Naive B cell (primary cell): ENCODE measurements at places on chromosomes 12 and 14. TPM values are rescaled to one million over a fixed set of nuclear protein-coding genes. Genes with fewer than 3 reads are reported as not detected.

NELL2 gene
- 0.49 TPM for polyA plus RNA-seq

DNA sequence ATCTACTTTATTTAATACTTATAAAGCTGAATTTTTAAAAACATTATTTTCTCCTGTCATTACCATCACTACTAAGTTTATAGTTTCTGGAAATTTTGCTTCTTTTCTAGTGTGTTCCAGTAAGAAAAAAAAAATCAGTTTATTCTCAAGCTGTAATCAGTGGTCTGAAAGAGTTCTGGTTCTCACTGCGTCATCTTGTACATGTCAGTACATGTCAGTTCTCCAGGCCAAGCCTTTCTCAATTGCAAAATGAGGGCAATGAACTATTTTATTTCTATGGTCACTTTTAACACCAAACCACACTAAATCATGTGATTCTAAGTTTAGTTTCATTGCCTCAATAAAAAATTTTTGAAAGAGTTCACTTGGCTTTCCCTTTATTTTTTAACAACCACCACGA lies 468.9 kb upstream of the LRFN5 start:
- no peak overlapping the region for H3K4me3 ChIP-seq
- H3K27me3 ChIP-seq: no peaks in the 10 kb centered on the region
- no peaks in the 10 kb centered on the region for H3K36me3 ChIP-seq
- H3K4me1 ChIP-seq: no peaks in the 10 kb centered on the region
- H3K27ac ChIP-seq: no peak overlapping the region
- DNase-seq: no peak

GRCh38 chr14:75989134-75989533 lies 3.6 kb downstream of the IFT43 start:
- H3K4me3 ChIP-seq: no peak overlapping the region
- DNase-seq: no peak
- no peak overlapping the region for H3K27ac ChIP-seq
- peaks cover 21% of the 10 kb centered on the region for H3K4me1 ChIP-seq

CFAP54 gene
- polyA plus RNA-seq: not detected

GRCh38 chr14:99649219-99649618 lies 4.3 kb downstream of the HHIPL1 start:
- H3K36me3 ChIP-seq: no peaks in the 10 kb centered on the region
- H3K4me1 ChIP-seq: peaks cover under 1% of the 10 kb centered on the region
- H3K27ac ChIP-seq: peak overlapping the region; percentile 10
- no peak overlapping the region for H3K4me3 ChIP-seq
- H3K27me3 ChIP-seq: peaks cover 55% of the 10 kb centered on the region

DNA sequence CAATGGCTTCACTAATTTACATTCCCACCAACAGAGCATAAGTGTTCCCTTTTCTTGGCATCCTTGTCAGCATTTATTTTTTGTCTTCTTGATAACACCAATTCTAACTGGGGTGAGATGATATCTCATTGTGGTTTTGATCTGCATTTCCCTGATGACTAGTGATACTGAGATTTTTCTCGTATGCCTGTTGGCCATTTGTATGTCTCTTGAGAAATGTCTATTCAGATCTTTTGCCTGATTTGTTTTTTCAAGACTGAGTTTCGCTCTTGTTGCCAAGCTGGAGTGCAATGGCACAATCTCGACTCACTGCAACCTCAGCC lies 4.7 kb upstream of the PLD4 start:
- H3K27me3 ChIP-seq: no peaks in the 10 kb centered on the region
- peaks cover 22% of the 10 kb centered on the region for H3K4me1 ChIP-seq
- DNase-seq: no peak
- no peak overlapping the region for H3K27ac ChIP-seq
- H3K36me3 ChIP-seq: no peaks in the 10 kb centered on the region
- no peak overlapping the region for H3K4me3 ChIP-seq

DNA sequence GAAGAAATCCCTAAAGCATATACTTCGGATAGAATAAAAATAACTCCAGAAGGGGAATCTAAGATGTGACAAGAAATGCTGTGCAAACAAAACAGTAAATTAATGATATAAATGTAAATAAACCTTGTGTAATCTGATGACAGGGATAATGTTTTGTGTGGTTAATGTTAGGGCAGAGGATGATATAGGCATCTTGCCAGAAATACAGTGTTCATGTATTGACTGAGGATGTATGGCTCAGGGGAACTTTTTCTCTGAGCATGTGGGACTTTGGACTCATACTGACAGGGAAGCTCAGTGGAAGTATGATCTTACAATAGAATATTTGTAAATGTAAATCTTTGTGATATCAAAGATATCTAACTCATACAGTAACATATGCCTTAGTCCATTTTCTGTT lies 420.2 kb downstream of the TMTC2 start:
- no peak overlapping the region for H3K4me3 ChIP-seq
- no peaks in the 10 kb centered on the region for H3K4me1 ChIP-seq
- no peak overlapping the region for H3K27ac ChIP-seq
- DNase-seq: no peak
- no peaks in the 10 kb centered on the region for H3K36me3 ChIP-seq
